Lower leg skin (tissue), 4 donors: ENCODE measurements at places on chromosomes 1 and 21.

DNA sequence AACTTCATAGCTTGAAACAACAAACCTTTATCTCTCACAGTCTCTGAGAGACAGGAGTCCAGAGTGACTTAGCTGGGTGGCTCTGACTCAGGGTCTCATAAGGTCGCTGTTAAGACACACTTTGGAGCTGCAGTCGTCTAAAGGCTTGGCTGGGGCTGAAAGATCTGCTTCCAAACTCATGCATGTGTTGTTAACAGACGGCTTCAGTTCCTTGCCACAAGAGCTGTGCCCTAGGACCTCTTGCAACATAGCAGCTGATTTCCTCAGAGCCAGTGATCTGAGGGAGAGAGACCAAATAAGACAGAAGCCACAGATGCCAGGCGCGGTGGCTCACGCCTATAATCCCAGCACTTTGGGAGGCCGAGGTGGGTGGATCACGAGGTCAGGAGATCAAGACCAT lies 176.8 kb downstream of the DISC1 start:
- peak; percentile 86 for DNase-seq

GRCh38 chr1:203065986-203066385 lies 19.8 kb downstream of the MYOG start:
- DNase-seq, result no peak

DNA sequence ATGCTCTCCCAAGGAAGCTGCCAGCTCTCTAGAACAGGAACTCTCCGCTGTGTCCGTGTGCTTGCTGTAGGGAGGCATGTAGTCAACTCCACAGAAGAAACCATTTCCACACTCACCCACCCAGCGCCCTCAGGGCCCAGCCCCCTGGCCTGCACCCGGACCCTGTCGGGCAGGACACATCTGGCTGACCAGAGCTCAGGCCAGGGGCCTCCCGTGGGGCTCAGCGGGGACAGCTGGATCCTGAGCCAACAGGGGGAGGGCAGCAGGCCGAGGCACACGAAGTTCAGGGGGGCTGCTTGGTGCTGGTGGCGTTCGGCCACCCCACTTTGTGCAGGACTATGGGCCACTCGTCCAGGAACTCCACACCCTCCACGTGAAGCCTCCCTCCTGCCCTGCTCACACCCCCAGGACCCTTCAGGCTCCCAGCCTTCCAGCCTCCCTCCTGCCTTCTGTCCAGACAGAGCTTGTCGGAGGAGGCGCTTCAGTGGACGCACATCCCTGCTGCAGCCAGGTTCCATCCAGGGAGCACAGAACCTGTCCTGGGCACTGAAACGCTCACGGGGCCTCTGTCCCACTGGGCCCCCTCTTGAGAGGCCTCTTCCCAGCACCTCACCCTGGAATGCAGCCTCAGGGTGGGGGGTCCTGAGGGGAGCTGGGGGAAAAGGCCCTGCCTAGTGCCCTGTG lies 15.0 kb upstream of the FAAP20 start:
- DNase-seq, result no peak

GRCh38 chr1:194474701-194475100 lies 1288.3 kb upstream of the B3GALT2 start:
- DNase-seq, result no peak

DNA sequence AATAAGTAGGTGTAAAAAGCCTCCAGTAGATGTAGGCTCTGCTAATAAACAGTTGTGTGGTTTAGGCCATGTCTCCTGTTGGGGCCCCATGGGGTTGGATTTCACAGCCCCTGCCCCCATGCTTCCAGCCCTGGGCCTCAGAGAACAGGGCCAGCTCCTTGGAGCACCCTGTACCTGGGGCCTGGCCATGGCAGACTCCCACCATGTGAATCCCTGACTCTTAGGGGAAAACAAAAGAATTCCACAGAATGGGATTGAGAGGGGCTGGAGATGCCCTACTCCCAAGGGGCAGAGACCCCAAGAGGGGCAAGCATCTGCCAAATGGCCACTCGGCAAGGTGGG lies 11.5 kb downstream of the LRP8 start:
- DNase-seq, result no peak

- DNase-seq, result no peak
These were observed 91.3 kb downstream of the RWDD3 start for GRCh38 chr1:95325349-95325748.

DNA sequence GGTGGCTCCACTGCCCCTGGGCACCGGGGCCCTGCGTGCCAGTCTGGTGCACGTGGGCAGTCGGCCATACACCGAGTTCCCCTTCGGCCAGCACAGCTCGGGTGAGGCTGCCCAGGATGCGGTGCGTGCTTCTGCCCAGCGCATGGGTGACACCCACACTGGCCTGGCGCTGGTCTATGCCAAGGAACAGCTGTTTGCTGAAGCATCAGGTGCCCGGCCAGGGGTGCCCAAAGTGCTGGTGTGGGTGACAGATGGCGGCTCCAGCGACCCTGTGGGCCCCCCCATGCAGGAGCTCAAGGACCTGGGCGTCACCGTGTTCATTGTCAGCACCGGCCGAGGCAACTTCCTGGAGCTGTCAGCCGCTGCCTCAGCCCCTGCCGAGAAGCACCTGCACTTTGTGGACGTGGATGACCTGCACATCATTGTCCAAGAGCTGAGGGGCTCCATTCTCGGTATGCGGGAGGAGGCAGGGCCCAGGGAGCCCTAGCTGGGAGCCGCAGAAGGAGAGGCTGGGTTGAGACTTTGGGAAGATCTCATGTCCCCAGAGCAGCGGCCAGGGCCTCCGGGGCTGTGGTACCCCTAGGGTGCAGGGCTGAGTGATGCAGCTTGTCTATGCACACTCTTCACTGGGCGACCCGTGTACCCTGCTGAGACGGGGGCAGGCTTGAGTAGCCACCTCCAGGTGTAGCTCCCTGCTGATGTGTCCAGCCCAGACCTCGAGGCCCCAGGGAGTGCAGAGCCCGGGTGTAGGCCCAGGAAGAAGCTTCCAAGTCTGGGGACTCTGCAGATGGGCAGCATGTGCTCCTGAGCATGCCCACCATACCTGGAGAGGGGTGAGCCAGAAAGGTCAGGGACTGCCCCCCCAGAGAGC lies 1.8 kb downstream of the VWA1 start:
- no peak for DNase-seq
